Right lobe of liver (tissue), 6 donors: ENCODE measurements at places on chromosomes 13 and 19. TPM values are rescaled to one million over a fixed set of nuclear protein-coding genes. Genes with fewer than 3 reads are reported as not detected.

- peak; percentile 46 for DNase-seq
These were observed at the start of gene CDC42EP5 for GRCh38 chr19:54473071-54473891. TSS of gene CDC42EP5 (minus strand) at chr19:54473296. CDS start at chr19:54465547, 7,749 bp downstream.

DNA sequence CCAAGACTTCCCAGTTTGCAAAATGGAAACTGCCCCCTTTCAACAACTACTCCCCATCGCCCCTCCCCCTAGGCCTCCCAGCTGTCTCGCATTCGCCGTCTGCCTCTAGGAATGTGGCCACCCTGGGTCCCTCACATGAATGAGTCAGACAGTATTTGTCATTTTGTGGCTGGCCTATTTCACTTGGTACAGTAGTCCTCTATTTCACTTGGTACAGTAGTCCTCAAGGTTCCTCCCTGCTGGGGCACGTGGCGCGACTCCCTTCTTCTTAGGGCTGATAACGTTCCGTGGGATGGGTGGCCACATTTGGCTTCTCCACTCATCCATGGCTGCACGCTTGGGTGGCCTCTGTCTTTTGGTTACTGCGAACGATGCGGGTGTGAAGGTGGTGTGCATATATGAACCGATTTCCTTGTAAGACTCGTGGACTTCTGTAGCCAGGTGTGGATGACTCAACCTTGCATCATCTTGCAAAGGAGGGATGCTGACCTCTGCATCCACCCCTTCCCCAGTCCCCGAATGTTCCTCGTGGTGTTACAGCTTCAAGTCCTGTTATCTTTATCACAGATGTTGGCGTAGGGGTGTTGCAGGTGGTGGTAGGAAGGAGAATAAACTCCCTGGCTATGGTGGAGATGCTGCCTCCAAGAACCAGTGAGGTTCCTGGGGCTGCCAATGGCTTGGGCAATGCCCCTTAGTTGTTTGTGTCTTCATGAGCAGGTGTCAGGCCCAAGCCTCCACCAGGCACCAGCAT, 112.1 kb upstream of the SOX1 start:
- DNase-seq = no peak

The SHD gene
- 9.7 TPM for total RNA-seq

The TMEM91 gene
- 1.8 TPM for total RNA-seq

- no peak for DNase-seq
These were observed 58.7 kb downstream of the RNF17 start for GRCh38 chr13:24822640-24823039.

DNA sequence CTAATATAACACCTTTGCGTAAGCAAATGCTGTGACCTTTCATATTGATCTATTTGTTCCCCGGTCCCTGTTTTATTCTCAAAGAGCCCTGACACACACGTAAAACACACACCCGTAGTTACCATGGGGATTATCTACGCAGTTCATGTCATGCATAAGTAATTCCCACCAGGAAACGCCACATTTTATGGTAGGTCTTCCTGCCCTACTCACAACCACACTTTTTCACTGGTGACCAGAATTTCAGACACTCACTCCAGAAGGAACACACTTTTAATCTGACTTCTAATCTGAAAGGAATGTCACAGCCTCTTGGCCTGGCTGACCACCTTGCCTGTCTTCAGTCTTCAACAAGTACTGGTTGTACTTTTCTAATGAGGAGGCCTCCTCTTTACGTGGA, 46.8 kb downstream of the SLC7A1 start:
- DNase-seq = no peak

DNA sequence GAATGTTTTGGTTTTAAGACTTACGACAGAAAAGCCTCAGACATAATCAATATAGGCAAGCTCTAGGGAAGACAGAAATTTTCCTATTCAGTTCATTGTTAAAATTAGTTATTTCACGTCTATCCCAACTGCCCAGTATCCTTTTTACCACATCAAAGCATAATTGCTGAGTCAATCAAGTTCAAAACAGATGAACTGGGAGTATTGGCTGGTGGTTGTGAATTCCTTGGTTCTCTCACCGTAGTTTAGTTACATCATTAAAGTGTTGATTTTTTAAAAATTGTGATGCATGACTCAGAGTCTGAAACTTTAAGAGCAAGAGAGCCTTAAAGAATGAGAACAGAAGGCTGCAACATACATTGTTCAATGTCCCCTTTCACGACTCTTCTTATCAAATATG, 143.3 kb upstream of the FREM2 start:
- DNase-seq = no peak

The R3HDM4 gene
- total RNA-seq = 14.5 TPM

The RNF225 gene
- not detected for total RNA-seq

GRCh38 chr13:32206097-32206740, 108.9 kb downstream of the ZAR1L start:
- DNase-seq = no peak
